ENCODE measurements at places on chromosomes 13 and 19.

- DNase-seq, result no peak
These were observed 16.0 kb upstream of the GTF2F2 start for GRCh38 chr13:45104261-45104660.

DNA sequence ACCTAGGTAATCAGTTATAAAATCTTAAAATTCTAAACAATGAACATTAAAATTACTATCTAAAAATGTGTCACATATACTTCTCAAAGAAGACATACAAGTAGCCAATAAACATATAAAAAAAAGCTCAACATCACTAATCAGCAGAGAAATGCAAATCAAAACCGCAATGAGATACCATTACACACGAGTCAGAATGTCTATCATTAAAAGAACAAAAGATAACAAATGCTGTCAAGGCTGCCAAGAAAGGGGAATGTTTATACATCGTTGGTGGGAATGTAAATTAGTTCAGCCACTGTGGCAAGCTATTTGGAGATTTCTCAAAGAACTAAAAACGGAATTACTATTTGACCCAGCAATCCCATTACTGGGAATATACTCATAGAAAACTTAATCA, 310.3 kb upstream of the EDNRB start:
- DNase-seq, result no peak

DNA sequence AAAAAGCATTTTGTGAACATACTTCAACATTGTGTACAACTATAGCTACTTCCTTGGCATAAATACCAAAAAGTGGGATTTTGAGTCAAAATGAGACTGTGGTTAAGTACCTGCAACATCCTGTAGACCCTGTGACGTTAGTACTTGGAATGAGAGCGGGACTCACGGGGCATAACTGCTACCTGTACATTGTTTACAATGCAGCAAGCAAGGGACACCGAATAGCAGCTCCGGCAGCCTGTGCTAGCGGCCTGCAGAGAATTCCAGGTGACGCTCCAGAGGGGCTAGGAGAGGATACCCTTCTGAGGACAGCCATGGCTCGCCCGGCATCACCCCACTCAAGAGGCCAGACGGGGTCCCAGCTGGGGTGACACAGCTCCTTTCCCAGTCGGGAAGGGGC, 824 bp upstream of the ZNF331 start:
- no peak for DNase-seq

DNA sequence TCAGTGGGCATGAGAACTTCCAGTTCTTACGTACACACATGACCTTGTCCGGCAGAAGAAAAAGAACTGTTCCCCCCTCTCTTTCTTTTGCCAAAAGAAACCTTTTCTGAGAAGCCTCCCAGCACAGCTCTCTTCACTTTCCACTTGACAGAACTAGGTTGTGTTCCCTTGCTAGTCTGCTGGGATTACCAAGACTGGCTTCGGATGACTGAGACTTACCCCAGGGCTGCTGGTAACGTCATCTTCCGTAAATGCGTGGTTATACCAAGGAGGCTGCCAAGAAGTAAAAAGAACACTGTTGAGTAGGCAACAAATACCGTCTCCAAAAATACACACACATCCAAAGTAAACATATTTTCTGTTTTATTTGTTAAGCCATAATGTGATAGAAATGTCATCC, 908.2 kb downstream of the EFNB2 start:
- DNase-seq, result no peak

GRCh38 chr13:45468635-45469034, 3.9 kb downstream of the COG3 start:
- DNase-seq, result no peak

GRCh38 chr13:72620874-72621273, 106.6 kb downstream of the MZT1 start:
- DNase-seq, result no peak

GRCh38 chr13:72686766-72687165, 40.7 kb downstream of the MZT1 start:
- no peak for DNase-seq

GRCh38 chr19:58304748-58305064, 471 bp upstream of the ERVK3-1 start:
- no peak for DNase-seq

- DNase-seq, result no peak
These were observed 8.9 kb upstream of the MYO1F start for GRCh38 chr19:8585894-8586750.

- no peak for DNase-seq
These were observed 263.7 kb downstream of the DACH1 start for GRCh38 chr13:71603255-71603654.

- no peak for DNase-seq
These were observed 228.1 kb downstream of the FGF9 start for GRCh38 chr13:21898945-21899344.

DNA sequence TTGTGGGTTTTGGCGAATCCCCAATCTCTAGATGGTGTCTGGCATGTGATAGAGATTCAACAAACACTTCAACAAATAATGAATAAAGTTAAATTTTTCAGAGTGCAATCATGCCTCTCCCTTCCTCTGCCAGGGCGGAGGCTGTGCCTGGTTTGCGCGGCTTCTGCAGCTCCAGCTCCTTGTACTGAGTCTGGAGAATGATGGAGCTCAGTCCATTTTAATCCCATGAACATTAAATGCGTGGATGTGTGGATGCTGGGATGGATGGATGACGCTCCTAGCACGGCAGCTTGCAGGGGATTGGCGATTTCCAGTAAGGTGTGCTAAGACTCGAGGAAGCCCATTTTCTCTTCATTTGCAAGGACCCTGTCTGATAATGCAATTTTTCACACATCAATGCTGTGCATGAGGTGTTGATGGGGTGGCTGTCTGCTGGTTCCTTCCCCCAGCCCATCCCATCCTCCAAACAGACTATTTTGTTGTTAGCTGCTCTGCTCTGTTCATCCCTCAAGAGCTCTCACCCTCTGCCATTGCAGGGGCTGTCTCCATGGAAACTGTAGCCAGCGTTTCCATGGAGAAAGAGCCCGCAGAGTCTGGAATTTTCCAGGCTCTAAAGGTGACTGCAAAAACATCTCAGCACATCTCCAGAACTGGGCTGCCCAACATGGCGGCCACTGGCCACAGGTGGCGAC, 92.6 kb upstream of the PEG3 start:
- no peak for DNase-seq

- DNase-seq, result peak; percentile 18
These were observed 33.6 kb upstream of the EPHX3 start for GRCh38 chr19:15265850-15266248.

- no peak for DNase-seq
These were observed 14.6 kb upstream of the SIN3B start for GRCh38 chr19:16814526-16815100.

DNA sequence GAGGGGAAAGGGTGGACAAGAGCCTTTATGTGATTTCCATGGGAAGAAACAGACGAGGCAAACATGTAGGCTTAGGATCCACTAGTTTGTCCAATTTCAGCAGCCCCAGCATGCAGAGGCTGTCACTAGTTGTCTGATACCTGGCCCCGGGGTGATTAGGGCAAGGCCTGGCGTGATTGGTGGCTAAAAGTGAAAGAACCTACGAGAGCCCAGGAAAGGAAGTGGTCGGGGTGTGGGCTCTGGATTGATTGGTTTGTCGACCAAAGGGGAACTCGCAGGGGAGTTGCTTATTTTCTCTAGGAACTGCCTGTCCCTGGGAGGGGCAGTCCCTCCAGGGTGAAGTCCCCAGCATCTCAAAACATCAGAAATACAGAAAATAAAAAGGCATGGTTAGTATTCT, 64.2 kb upstream of the UQCRFS1 start:
- peak; percentile 12 for DNase-seq

DNA sequence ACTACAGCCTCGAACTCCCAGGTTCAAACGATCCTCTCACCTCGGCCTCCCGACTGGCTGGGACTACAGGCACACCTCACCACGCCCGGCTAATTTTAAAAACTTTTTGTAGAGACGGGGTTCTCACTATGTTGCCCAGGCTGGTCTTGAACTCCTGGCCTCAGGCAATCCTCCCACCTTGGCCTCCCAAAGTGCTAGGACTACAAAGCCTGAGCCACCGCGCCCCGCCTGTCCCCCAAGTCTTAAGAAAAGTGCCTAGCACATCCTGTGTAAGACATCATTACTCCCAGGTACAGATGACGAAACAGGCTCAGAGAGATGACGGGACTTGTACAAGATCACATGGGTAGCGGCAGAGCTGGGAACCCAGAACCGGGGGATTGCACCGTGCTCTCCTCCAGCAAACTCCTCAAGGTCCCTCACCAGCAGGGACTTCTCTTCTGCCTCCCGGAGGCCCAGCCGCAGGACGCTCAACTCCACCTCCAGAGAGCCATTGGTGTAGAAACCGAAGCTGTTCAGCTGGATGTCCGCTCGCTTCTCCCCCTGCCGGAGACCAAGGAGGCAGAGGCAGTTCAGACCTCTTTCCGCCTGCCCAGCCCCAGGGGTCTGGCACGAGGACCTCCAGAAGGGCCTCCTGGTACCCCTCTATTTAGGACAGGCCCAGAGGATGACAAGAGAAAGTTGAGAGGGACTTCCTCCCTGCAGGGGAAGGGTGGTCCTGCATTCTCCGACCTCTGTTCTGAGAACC, 1.0 kb downstream of the GPR108 start:
- no peak for DNase-seq

DNA sequence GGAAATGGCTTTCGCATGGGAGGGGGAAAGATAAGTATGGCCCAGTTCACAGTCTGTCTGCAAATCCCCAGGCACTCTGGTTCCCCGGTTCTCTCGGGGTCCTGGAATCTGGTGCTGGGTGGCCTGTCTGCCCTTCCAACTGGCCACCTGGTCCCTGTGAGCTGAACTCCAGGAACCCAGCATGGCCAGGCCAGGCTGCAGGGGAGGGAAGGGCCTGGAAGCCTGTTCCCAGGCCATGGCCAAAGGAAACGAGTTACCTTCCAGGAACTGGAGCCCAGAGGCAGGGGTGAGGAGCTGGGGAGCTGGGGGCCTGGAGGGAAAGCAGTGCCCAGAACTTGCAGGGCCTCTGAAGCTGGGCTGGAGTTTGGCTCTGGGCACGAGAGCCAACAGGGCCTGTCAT, 19.1 kb upstream of the PNMA8C start:
- DNase-seq, result no peak

- no peak for DNase-seq
These were observed 27.2 kb upstream of the FBL start for GRCh38 chr19:39873385-39873784.

GRCh38 chr13:113186061-113186900, 22.2 kb downstream of the PCID2 start:
- DNase-seq, result no peak

DNA sequence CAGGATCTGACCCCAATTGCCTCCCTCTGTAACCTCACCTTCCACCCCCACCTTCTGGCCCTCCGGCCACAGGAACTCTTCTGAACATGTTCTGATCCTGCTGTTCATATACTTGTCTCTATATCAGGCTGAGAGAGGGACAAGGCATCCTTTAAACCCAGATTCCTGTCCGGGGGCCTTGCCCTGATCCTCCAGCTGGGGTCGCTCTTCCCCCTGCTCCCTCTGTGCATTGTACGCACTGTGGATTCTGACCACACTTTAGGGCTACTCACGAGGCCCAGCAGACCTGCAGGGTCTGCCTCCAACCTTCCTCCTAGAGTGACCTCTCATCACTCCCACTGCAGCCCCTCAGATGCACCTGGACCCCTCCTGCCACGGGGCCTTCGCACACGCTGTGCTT, 269.3 kb downstream of the UQCRFS1 start:
- DNase-seq, result no peak
